ENCODE measurements at places on chromosomes 4 and X. TPM values are rescaled to one million over a fixed set of nuclear protein-coding genes. Genes with fewer than 3 reads are reported as not detected.

CT45A1 gene
- polyA plus RNA-seq, result not detected

- peak; percentile 36 for DNase-seq
Observed at GRCh38 chrX:24241822-24242648, 71.8 kb downstream of the SUPT20HL2 start.

OPN1MW2 gene
- polyA plus RNA-seq, result not detected

TNIP3 gene
- 2.6 TPM for polyA plus RNA-seq
